ENCODE measurements at places on chromosomes 16 and 17. TPM values are rescaled to one million over a fixed set of nuclear protein-coding genes. Genes with fewer than 3 reads are reported as not detected.

DNAH3 gene
- total RNA-seq, result 0.09 TPM

DNA sequence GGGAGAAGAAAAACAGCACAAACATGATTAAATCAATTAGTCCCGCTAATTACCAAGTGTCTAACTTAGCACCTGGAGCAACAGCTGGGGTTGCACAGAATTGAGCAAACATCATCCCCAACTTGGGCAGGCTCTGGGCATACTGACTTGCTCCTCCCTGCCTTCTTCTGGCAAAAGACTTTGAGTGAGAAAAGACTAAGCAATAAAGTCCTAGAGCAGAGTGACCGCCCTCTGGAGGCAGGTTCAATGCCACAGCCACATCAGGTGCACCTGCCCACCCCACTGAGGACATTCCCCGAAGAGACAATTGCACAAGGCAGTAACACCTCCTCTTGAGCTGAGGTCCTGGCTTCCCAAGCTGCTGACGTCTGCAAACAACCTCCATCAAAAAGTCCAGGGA, 358.3 kb downstream of the SOX9 start:
- H3K27me3 ChIP-seq, result peaks cover 6% of the 10 kb centered on the region
- no peak overlapping the region for H3K4me3 ChIP-seq

LDAF1 gene
- 9.7 TPM for total RNA-seq

DNA sequence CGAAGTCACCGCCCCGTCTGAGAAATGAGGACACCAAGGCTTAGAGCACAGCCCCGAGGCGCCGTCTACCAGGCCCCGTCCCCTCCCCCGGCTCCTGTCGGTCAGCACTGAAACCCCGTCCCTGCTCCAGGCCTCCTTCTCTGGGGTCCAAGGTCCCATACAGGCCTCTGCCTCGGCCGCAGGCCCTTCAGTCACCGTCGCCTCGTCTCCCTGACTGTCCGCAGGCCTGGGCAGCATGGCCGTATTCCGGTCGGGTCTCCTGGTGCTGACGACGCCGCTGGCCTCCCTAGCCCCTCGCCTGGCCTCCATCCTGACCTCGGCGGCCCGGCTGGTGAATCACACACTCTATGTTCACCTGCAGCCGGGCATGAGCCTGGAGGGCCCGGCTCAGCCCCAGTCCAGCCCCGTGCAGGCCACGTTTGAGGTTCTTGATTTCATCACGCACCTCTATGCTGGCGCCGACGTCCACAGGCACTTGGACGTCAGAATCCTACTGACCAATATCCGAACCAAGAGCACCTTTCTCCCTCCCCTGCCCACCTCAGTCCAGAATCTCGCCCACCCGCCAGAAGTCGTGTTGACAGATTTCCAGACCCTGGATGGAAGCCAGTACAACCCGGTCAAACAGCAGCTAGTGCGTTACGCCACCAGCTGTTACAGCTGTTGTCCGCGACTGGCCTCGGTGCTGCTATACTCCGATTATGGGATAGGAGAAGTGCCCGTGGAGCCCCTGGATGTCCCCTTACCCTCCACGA, 617 bp downstream of the COASY start:
- DNase-seq, result no peak
- peak overlapping the region; percentile 95 for H3K4me3 ChIP-seq
- peaks cover 36% of the 10 kb centered on the region for H3K4me1 ChIP-seq
- no peaks in the 10 kb centered on the region for H3K27me3 ChIP-seq
- H3K27ac ChIP-seq, result peak overlapping the region; percentile 84
- H3K36me3 ChIP-seq, result peaks cover 24% of the 10 kb centered on the region

TP53TG3C gene
- not detected for total RNA-seq

DNA sequence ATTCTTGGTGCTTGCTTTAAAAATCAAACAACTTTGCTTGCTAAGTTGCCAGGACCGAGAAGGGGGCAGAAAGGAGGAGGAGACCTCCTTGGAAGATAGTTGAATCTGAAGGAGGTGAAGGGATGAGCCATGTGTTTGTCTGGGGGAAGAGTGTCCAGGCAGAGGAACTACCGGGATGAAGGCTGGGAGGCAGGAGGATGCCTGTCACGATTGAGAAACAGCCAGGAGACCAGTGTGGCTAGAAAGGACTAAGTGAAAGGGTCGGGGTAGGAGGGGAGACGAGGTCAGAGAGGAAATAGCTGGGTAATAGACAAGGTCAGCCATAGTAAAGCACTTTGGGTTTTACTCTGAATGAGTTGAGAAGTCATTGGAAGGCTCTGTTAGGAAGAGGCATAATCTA, 38.9 kb upstream of the CSNK2A2 start:
- H3K4me3 ChIP-seq, result no peak overlapping the region
- H3K36me3 ChIP-seq, result no peaks in the 10 kb centered on the region
- no peaks in the 10 kb centered on the region for H3K4me1 ChIP-seq
- no peak overlapping the region for H3K27ac ChIP-seq
- DNase-seq, result no peak

CDH15 gene
- total RNA-seq, result 0.19 TPM

GRCh38 chr16:73225983-73226382, 178.1 kb upstream of the ZFHX3 start:
- no peaks in the 10 kb centered on the region for H3K27me3 ChIP-seq
- no peaks in the 10 kb centered on the region for H3K36me3 ChIP-seq
- H3K27ac ChIP-seq, result no peak overlapping the region
- H3K4me1 ChIP-seq, result no peaks in the 10 kb centered on the region

GRCh38 chr17:21525464-21526130, 149.4 kb downstream of the KCNJ12 start:
- no peaks in the 10 kb centered on the region for H3K27me3 ChIP-seq
- H3K36me3 ChIP-seq, result no peaks in the 10 kb centered on the region
- no peak for DNase-seq
- no peak overlapping the region for H3K4me3 ChIP-seq
- no peak overlapping the region for H3K27ac ChIP-seq

MEIOB gene
- total RNA-seq, result 1.1 TPM

DNA sequence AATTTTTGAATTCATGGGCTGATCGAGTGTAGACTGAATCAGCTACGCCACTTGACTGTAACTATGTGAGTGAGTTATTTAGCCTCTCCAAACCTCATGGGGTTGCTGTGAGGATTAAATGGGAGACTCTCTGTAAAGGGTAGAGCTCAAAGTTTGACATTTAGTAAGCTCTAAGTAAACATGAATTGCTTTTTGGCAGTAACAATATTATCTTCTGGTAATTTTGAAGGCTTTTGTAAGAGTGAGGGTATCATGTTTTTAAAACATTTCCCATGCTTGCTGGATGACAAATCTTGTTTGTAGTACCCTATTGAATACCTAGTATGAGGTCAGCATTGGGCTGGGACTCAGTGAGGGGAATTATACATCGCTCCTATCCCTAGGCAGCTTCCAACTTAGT, 35.3 kb downstream of the MRTFB start:
- no peak overlapping the region for H3K27ac ChIP-seq
- no peak for DNase-seq
- H3K4me3 ChIP-seq, result no peak overlapping the region
- no peaks in the 10 kb centered on the region for H3K36me3 ChIP-seq
